AG10803 (cell line): ENCODE measurements at places on chromosomes 13 and 19.

DNA sequence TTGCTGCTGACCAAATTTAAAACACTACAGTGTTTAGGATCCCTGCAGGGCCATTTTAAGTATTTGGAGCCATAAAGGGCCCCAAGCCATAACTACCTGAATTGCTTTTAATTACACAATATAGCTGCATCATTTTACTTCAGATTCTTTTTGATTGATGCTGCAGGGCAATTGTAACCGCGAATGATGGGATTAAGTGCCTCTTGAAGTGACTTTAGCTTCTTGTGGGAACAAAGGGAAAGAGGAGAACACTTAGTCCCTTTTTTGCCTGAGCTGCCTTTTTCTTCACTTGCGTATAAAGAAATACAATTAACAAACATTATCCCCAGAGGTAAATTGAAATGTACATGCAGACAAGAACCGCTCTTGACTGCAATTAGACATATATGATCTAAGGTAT is 228.5 kb downstream of the ZIC5 start:
- no peak for DNase-seq

DNA sequence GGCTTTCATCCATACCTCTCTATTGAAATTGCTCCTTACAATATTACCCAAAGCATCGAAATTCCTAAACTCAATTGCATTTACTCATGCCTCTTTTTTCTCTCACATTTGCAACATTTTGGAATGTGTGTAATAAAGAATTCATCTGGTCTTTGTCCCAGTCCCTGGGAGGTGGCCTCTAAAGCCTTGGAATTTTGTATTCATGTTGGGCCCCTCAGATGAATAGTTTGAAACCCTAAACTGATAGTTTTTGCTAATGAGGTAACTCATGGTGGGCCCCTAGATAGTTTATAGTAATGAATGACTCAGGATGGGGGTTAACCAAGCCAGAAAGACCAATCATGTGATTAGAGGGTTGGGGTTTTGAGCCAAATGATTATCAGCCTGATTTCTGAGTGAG is 490.4 kb downstream of the DIAPH3 start:
- DNase-seq, result peak; percentile 54

GRCh38 chr13:30039511-30039911 is 189.1 kb upstream of the UBL3 start:
- DNase-seq, result no peak

GRCh38 chr19:56191115-56191514 is 6.5 kb downstream of the ZSCAN5B start:
- no peak for DNase-seq

- no peak for DNase-seq
These were observed 179.9 kb upstream of the TSHZ3 start for GRCh38 chr19:31529121-31529520.

GRCh38 chr13:30581582-30581981 is 36.1 kb upstream of the USPL1 start:
- DNase-seq, result no peak

DNA sequence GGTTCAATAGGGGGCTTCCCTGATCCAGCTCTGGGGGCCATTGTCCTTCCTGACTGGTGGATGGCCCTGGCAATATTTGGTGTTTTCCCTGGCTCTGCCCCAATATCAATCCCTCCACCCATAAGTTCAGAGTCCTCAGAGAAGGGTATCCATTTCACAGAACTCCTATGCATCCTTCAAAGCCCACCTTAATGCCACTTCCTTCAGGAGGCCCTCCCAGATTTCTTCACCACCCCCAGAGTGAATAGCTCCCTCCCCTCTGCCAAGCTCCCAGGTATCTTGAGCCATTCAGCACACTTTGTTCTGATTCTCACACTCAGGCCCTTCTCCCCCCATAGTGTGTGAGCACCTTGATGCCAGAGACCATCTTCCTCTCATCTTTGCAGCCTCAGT is 5.8 kb downstream of the PPP1R14A start:
- no peak for DNase-seq

GRCh38 chr13:54859827-54860226 is 1831.2 kb downstream of the OLFM4 start:
- no peak for DNase-seq

GRCh38 chr13:24035411-24035810 is 125.1 kb upstream of the SPATA13 start:
- no peak for DNase-seq

- no peak for DNase-seq
These were observed 116.2 kb downstream of the LHFPL6 start for GRCh38 chr13:39486758-39487157.

DNA sequence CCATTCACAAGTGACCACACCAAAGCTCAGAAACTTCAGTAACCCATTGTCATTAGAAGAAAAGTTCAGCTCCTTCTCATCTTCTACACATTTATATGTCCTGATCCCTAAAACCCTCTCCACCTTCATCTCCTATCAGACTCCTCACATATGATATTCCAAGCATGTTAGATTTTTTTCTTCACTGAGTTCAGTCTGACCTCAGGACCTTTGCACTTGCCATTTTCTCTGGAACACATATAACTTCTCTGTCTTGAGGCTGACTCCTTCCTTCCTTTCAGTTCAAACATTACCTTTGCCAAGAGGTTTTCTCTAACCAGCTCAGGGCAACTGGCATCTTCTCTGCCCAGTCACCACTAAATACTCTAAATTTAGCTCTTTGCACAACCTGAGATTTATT is 54.1 kb downstream of the C13orf42 start:
- DNase-seq, result no peak

- no peak for DNase-seq
These were observed 12.9 kb downstream of the NOVA2 start for GRCh38 chr19:45960595-45961235.

GRCh38 chr19:47232422-47233211 is 1.6 kb upstream of the BBC3 start:
- DNase-seq, result peak; percentile 80

DNA sequence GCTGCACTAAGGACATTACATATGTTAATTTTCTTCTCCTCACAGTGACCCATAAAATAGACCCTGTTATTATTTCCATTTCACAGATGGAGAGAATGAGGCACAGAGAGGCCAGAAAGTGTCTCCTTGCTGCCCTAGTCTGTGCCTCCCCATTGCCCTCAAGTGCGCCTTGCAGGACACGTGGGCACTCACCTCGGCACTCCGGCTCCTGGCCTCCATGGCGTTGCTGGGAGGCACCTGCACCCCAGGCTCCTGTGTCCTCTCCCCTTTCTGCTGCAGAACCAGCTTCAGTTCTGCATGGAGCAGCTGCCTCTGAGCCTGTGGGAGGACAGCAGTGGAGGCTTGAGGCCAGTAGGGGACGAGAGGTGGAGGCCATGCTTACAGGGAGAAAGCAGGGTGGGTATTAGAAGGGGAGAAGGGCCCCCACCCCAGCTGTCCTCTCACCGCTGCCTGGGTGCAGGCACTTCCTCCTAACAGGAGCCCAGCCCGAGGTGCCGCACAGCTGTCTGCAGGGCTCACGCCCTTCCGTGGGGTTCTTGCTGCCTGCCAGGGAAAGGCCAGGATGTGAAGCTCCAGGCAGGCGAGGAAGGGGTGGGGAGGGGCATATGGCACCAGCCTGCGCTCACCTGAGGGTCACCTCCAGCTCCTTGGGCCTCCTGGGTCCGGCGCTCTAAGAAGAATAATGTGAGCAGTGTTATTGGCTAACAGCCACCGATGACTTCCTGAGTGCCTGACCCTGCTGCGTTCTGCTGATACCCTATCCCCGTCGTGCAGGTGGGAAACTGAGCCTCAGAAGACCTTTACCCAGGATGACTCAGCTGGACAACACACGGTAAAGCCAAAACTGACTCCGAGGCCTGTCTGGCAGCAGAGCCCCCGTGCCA is 5.2 kb downstream of the PRX start:
- DNase-seq, result no peak

GRCh38 chr13:32246468-32246867 is 68.7 kb downstream of the ZAR1L start:
- DNase-seq, result peak; percentile 59

- peak; percentile 54 for DNase-seq
These were observed 10.1 kb upstream of the GTF2F1 start for GRCh38 chr19:6402837-6403608.

DNA sequence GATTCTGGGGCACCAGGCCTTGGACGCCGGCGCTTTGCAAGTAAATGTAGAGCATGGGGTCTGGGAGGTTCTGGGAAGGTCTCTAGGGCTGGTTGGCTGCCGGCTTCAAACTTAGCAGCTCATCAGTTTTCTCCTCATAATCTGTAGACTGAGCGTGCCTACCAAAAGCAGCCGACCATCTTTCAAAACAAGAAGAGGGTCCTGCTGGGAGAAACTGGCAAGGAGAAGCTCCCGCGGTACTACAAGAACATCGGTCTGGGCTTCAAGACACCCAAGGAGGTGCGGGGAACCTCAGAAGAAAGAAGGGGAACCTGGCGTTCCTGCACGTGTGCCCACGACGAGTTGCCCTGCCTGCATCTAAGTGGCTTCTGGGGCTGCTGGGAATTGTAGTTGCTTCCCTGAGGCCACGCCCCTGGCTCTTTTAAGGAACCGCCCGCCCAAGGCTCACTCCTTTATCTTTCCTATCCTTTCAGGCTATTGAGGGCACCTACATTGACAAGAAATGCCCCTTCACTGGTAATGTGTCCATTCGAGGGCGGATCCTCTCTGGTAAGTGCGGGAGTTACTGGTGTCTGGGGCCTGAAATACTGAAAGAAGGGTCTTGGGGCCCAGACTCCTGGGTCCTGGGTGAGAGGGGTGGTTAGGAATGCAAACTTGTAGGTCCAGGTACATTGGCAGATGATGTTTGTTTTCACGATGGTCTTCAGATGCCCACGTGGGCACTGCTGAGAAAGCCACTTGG is 984 bp downstream of the RPS11 start:
- peak; percentile 53 for DNase-seq

DNA sequence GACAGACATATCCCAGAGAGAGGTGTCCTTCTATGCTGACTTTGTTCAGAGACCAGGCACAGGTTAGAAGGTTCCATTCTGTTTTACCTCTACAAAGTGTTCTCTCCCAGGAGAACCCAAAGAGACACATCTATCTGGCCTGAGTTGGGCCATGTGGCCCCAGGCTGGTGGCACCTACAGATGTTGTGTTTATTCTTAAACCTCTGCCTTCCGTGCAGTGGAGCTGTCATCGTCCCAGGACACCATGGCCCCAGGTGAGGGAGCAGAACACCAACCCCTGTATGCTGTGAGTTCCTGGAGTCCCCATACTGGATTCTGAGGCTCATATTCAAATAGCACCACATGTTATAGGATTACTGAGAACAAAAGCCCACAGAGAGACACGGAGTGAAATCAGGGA is 3.9 kb downstream of the KIR3DL3 start:
- DNase-seq, result no peak
